ENCODE measurements at places on chromosomes 7 and 10.

DNA sequence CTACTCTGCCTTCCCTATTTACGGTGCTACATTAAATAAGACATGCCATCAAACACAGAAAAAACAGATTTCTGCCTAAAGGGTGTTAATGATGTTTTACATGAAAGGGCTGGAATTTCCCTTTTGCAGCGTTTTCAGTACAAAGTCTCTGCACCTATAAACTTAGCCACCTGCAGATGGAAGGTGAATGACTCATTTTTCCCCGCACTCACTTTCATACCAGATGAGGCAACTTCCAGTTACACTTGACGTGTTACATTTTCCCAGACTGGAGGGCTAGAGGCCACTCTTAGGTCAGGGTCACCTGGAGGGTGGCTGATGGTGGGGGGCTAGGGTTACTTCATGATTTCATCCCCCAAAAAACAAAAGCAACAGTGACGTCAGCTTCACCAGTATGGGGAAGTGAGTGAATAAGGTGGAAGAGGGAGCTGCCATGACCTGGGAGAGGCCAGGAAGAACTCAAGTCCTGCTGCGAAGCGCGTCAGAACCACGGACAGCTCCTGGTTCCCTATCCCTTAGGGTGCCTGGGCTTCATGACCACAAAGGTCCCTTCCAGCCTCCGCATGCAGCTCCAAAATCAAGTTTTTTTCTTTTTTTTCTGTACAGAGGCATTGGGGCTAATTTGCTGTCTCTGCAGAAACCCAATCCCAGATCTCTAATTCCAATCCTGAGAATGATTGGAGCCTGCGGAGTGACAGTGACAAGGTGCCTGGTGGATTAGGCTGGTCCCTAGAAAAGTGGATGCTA, 94.0 kb downstream of the ADARB2 start:
- no peak for DNase-seq

- DNase-seq: no peak
Observed at GRCh38 chr10:43981232-43981631, 332.6 kb upstream of the ZNF32 start.

DNA sequence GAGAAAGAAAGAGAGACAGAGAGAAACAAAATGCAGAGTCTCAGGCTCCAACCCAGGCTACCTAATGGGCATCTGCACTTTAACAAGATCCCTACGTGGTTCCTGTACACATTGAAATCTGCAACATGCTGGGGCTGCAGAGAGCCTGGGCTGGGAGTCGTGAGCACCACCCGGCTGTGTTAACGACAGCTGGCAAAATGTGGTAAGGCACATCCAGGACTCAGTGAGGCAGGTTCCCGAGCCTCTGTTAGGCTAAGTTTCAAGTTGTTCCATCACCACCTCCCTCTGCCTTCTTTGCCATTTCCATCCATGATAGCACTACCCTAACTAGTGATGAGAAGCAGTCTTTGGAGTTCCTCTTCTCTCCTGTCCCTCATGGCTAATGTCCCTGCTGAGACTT, 1.4 kb downstream of the AKR1B10 start:
- no peak for DNase-seq

GRCh38 chr7:120467676-120468075, 194.7 kb downstream of the KCND2 start:
- no peak for DNase-seq

DNA sequence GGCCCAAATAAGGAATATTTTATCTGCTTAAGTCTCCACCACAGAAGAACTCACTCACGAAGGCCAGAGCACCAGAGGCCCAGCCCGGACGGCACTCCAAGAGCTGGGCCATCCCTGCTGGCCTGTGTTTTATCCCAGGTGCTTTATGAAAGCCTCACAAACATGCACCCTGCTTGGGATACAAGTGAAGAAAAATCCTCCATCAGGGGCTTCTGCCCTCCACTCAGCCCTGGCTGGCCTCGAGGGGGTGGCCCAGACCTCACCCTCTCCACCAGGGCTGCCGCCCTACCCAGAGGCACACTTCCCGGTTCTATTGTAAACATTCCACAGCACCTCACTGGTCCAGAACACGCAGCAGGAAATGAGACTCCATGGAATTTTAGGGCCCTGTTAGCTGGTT, 19.8 kb upstream of the DNAAF5 start:
- no peak for DNase-seq

- no peak for DNase-seq
Observed at GRCh38 chr7:80100254-80100653, 34.4 kb upstream of the GNAI1 start.

DNA sequence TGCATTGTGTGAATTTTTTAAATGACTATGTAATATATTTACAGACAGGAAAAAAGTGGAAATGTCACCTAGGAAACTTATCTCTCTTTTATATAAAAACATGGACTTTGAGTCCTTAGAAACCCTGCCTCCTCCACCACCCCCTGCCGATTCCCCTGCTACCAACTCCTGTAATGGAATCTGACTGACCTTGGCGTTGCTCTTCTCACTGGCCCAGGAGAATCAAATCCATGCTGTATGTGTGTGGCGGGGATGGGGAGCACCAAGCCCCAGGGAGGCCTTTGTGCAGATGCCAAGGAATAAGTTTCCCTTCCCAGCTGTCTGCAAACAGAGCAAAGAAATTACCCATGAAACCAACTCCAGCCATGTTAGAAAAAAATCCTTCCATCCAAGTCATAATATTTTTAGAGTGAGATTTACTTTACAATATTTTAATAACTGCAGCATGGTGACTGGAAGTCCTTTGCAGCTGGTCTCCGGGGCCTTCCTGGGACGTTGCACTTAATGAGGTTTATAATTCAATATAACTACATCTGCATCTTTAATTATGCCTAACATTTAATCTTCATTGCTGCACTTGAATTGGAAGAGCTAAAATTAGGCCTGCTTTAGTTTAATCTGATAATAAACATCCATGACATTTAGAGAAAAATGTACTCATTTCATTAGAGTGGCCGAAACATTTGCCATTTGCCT, 111.4 kb upstream of the CACUL1 start:
- DNase-seq: no peak
